ENCODE measurements at places on chromosomes 5 and 9.

GRCh38 chr9:134554373-134555093 lies 87.1 kb upstream of the COL5A1 start:
- DNase-seq: no peak

- no peak for DNase-seq
Measured at GRCh38 chr9:96075111-96075510, 199.6 kb downstream of the ERCC6L2 start.

GRCh38 chr9:130172858-130173665 lies 858 bp downstream of the NCS1 start:
- DNase-seq: peak; percentile 16

- DNase-seq: no peak
Measured at GRCh38 chr5:143041461-143041860, 271.3 kb downstream of the ARHGAP26 start.

DNA sequence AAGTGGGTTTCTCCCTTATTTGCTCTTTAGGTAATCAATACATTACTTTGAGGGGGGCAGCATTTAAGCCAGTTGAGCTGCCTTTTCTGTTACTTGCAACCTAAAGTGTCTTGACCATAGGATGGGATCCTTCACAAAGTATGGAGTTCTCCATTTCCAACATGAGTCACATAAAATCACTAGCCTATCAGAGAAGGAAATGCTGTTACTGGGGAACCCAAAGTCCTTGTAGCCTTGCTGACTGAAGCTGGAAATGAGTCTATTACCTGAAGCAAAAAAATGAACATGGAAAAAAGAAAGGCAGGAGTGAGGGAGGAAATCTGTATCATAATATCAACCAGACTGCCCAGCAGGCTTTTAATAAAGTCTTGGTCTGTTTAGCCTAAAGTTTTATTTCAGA lies 42.8 kb upstream of the SLIT3 start:
- DNase-seq: no peak

DNA sequence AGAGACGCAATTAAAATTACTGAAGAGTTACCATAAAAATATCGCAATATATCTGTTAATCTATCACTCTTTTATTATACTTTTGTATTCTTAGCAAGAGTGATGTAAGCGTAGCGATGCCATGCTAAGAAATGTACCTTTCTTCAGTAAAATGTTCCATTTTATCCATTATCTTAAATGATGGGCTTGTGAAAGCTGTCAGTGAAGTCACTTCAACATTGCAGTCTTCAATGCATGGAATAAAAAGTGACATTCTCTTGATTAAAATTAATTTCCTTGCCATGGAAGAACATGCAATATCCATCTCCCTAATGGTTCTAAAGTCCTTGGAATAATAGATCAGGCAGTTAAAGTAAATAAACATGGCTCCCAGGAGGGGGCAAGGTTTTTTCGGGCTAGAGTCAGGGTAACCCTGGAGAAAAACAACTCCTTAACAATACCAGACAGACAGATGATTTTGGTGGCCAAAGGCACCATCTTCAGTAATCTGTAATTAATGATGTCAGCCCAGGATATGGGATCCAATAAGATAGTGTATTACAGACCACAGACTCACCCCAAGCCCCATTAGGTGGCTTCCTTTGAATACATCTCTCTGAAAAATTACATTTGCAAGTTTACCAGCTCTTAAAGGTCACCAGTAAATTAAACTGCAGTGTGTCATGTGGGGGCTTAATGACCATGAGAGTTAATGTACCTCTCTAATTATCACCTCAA lies 677.1 kb downstream of the DTWD2 start:
- DNase-seq: no peak

DNA sequence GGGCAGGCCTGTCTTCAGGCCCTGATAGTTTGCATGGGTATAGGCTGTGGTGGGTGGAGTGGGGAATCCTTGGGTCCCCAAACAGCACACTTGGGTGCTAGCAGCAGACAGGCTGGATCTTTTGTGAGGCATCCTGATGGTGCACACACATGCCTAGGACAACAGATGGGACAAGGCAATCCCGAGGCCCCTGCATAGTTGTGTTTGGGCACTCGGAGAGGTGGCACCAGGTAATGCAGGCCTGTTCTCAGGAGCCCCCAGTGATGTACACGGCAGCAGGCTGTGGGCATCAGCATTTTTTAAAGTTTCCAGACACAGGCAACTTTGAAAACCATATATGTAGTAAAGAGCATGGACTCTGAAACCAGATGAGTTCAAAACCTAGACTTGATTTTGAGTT lies 65.4 kb downstream of the EPB41L4A start:
- DNase-seq: no peak

GRCh38 chr5:117800261-117800660 lies 1188.1 kb downstream of the DTWD2 start:
- no peak for DNase-seq

GRCh38 chr5:73859696-73860095 lies 233.7 kb downstream of the ARHGEF28 start:
- DNase-seq: peak; percentile 99

DNA sequence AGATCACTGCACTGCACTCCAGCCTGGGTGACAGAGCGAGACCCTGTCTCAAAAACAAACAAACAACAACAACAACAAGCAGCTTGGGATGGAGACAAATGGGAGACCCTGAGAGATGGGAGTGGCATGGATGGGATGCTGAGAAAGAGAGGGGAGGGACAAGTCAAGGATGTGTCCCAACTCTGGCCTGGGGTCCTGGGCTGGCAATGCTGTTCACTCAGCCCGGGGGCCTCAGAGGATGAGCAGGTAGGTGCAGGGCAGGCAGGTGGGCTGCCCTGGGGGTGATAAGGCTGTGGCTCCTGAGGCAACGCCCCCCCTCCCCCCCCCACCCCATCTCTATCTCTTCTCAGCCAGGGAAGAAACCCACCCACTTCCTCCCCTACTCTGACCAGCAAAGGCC lies 123.0 kb downstream of the LHX2 start:
- DNase-seq: no peak

GRCh38 chr5:14502294-14502690 lies 79.3 kb upstream of the OTULINL start:
- no peak for DNase-seq

GRCh38 chr5:158381614-158382160 lies 522.7 kb upstream of the CLINT1 start:
- no peak for DNase-seq

DNA sequence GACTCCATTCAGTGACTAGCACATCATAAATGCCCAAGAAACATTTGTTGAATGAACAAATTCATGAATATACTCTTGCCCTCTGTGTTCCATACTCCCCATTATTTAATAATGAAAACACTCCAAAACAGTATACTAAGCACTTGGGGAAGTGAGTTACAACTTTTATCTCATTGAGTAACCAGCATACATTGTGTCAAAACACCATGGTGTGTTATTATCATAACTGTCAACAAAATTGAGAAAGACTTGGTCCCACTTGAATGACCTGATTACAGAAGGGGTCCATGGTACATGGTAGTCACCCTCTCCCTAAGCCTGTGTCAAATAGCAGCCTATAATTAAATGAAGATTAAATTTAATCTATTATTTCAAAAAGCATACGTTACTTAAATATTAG lies 16.2 kb downstream of the ANKH start:
- DNase-seq: no peak

GRCh38 chr5:30287890-30288289 lies 905.6 kb upstream of the CDH6 start:
- no peak for DNase-seq

- DNase-seq: no peak
Measured at GRCh38 chr9:134168757-134169550, 4.6 kb upstream of the RNU6ATAC start.

DNA sequence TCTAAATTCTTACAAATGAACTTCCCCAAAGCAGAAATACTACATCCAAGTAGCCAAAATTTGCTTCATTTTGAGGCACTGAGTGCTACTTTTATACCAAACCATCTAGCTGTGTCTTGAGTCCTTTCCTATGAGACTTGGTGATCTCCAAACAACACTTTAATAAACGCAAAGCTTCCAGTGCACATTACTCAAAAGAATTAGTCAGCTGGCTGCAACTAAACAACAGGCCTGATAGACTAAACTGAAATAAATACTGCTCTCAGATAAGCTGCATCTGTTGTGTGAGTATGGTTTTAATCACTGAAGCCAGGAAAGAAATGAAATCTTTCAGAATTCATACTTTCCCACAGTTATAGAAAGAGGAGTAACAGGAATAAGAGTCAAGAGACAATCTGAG lies 80.3 kb downstream of the VCAN start:
- DNase-seq: no peak

DNA sequence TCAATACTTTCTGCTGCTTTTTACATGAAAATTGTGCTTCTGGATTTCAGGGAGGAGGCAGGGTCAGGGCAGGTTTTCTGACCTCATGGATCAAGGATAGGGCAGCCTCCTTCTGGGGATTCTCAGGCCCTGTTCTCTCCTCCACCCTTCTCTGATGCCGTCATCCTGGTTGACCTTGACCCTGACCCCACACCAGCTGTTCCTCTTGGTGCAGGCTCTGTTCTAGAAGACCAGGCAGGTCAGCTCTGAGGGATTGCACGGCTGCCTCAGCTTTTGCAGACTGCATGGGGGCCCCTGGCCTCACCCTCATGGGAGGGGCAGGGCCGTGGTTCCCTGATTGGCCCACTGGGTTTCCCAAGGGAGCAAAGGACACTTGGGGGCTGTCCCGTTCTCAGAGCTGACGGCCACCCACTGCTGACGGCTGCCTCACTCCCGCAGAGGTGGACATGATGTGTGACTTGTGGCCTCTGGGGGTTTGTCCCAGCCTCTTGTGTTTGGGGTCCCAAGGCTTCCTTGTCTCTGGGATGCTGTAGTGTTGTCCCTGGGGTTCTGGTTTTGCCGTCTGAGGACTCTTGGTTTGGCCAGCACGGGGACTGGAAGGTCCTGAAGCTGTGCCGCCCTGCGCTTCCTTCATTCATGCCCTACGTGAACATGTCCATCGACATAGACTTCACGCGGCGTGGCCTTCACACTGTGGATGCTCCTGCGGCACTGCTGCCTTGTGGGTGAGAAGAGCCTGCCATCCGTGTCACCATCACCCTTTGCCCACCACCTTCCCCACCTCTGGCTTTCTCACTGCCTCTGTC lies 34.5 kb downstream of the CEP72 start:
- no peak for DNase-seq

DNA sequence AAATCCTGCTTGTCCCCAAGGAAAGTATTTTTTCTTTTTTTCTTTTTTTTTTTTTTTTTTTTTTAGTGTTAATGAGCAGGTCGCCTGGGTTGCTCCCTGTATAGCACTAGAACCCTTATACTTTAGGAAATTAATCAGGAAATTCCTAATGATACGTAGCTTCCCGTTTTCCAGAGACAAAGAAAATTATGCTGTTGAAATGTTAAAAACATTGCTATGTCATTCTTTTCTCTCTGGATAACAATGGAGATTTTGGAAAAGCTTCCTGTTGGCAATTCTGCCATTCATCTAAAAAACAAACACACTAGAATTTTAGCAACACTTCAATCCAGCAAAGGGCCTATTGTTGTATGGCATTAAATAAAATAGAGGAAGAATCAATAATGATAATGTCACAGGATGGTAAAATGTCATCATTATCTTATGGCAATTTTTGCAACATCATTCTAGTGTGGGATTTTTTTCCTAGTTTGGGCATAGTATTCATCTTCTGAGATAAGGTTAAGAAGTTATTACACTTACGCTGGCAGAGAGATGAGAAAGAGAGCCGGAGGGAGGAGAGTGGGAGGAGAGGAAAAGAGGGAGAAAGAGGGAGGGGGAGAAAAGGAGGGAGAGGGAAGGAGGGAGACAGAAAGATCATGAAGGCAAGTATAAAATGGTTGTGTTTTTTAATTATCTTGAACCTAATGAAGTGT lies 315.8 kb upstream of the PDE4D start:
- no peak for DNase-seq

DNA sequence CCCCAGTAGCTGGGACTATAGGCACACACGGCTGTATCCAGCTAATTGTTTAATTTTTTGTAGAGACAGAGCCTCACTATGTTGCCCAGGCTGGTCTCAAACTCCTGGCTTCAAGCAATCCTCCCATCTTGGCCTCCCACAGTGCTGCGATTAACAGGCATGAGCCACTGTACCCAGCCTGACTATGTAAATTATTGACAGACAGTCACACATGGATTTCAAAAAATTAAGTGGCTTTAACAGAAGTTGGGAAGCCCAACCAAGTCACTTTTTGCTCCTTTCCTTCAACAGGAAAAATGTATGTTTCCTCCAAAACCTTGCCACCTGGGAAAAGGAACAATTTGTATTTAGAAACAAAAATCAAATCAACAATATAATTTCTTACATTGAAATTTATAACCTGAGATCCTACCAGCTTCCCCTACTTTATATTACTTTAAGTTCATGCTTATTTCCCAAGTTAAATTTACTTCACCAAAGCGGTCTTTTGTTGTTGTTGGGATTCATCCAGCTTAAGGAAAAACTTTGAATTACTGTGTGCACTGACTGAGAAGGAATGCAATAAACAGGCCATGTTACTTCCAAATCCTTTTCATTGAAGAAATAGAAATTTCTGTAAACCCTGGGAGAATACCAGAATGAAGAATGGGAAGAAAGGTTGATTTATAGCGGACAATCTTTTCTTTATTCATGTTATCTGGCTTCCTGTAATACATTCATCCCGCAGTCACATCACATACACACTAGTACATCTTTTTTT lies 8.6 kb downstream of the PCA3 start:
- no peak for DNase-seq

- DNase-seq: peak; percentile 38
Measured at GRCh38 chr5:17679597-17680203, 45.4 kb downstream of the TAF11L14 start.

GRCh38 chr9:16132513-16132912 lies 579.7 kb downstream of the CCDC171 start:
- peak; percentile 45 for DNase-seq

GRCh38 chr5:355958-356357 lies 34.4 kb downstream of the AHRR start:
- no peak for DNase-seq

DNA sequence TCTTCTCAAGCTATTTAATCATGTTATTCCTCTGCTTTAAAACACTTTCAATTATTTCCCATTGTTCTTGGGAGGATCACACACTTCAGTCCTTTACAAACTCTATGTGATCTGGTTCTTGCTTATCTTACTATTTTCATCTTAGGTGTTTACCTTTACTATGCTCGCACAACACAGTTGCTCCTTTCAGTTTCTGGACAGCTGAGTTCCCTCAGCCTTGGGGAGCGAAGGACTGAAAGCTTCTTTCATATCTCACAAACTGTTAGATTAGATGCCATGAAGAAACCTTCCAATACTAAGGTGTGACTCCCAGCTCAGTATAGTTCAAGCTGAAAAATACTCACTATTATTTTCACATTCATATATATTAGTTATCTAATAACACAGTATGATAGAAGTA lies 117.9 kb downstream of the CDC42SE2 start:
- no peak for DNase-seq

GRCh38 chr9:121566481-121567465 lies 67.1 kb upstream of the GGTA1 start:
- DNase-seq: no peak

- DNase-seq: no peak
Measured at GRCh38 chr5:85140471-85140870, 755.8 kb upstream of the EDIL3 start.

- DNase-seq: no peak
Measured at GRCh38 chr5:124677374-124678351, 68.8 kb downstream of the ZNF608 start.

DNA sequence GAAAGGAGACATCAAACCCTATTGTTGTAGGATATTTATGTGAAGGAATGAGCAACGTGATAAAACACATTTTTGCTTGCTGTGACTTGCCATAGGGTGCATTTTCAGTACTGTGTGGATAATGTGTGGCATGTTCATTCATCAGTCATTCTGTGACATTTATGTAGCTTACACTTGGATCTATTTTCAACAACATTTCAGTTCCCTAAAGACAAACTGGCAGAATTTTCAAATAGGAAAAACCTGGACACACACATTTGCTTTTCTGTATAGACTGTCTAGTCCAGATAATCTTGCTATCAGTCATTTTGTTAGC lies 127.7 kb downstream of the TMC1 start:
- DNase-seq: no peak
